Activated CD4-positive, alpha-beta T cell treated with anti-CD3 and anti-CD28 coated beads, Interleukin-2, amount 50 U/mL, for 24 hours (primary cell): ENCODE measurements at places on chromosomes 13 and 19.

GRCh38 chr19:29850482-29850881 lies 38.7 kb downstream of the CCNE1 start:
- DNase-seq, result no peak

DNA sequence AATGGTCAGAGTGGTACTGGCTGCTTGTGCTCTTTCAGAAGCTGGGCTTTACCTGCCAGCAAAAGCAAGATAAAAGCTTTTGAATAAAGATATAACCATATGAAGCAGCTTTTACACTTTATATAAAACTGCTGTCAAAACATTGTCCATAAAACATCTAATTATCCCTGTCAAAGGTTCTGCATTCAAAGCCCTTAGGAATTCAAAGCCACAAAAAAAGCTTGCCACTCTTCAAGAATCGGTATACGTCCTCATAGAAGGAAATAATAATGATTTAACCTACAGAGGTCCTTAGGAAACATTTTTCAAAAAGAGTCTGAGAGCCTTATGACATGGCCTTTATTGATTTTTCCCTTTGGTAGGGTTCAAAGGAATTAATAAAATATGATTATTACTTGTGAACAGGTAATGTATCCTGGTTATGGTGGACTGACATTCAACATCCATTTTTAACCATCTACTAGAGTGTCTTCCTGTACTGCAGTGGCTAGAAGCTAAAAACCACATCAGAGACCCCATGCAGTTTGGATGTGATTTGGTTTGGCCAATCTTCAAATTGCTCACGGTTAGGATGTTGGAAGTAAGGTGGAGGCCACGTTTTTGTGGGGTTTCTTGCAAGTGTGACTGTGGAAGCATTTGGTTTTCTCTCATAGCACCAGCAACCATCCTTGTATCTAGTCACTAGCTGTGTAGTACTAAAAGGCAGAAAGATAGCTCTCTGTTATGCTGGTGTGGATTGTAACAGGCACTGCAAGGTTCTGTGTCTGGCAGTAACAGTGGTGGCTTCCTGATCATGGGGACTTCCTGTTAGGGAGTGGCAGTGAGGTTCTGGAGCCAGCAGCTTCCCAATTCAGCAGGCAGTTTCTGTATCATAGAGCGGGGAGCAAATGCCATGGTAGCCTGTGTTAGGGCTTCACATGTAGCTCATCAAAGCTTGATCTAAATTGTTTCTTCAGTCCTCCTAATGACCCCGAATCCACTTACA lies 441.5 kb downstream of the DIAPH3 start:
- DNase-seq, result no peak

GRCh38 chr13:51553531-51553930 lies 30.7 kb upstream of the WDFY2 start:
- DNase-seq, result no peak

GRCh38 chr13:36418022-36418805 lies 14.1 kb upstream of the CCNA1 start:
- DNase-seq, result no peak

GRCh38 chr19:1856698-1857603 lies 6.4 kb downstream of the KLF16 start:
- no peak for DNase-seq

DNA sequence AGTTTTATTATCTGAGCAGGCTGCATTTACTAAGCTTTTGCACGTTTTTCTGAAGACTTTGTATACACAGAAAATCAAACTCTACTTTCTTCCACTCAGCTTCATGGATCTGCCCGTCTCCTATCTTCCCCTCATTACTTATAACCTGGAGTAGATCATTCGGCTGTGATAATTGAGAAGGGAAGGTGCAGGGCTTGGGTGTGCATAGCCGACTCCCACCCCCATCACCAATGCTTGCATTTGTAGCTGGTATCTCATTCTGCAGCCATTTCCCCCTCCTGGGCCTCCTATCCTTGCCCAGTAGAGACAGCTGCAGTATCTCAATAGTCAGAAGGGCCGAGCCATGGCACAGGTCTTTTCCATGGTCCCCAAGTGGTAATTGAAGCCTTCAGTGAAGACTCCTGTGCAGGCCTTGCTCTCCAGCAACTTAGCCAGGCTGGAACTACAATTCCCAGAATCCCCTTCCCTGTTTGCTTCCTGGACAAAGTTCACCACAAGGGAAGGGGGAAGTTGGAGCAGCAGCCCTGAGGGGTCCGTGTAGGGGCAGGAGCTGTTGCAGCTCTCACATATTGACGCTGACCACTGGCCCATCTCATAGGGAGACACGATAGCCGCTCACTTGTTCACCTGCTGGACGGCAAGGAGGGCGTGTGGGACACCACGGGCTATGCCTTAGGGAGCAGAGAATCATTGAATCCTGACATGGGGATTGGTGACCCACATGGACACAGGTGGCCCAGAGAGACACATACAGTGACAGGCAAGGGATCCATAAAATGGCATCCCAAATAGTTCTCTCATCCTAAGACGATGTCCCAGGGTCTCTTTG lies 2.1 kb upstream of the SIGLEC8 start:
- DNase-seq, result no peak

GRCh38 chr19:16726916-16727315 lies 7.3 kb downstream of the NWD1 start:
- DNase-seq, result no peak

DNA sequence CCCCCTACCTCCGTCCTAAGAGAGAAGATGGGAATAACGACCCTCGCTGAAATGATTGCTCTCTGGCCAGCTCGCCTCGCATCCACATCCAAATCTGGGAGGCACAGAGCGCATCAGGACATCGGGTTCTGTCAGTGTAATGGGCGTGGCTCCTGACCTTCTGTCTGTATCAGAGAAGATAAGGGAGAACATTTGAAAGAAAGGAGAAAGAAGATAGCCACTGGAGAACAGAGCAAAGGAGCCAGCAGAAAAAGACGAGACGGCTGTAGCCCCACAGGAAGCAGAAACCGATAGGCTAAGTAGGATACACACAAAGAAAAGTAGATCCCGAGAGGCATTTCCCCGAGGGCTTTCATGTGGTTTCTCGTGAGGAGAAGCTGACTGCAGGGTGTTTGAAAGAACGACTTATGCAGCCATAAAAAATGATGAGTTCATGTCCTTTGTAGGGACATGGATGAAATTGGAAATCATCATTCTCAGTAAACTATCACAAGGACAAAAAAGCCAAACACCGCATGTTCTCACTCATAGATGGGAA lies 14.0 kb upstream of the GJB2 start:
- no peak for DNase-seq

- no peak for DNase-seq
These were observed 128.6 kb downstream of the USP12 start for GRCh38 chr13:27043013-27043412.

- no peak for DNase-seq
These were observed 222.9 kb downstream of the GGACT start for GRCh38 chr13:100365680-100366079.

GRCh38 chr19:33424181-33424580 lies 50.7 kb downstream of the CEBPG start:
- DNase-seq, result no peak

- no peak for DNase-seq
These were observed 16.1 kb upstream of the RASA3 start for GRCh38 chr13:114148521-114148855.

DNA sequence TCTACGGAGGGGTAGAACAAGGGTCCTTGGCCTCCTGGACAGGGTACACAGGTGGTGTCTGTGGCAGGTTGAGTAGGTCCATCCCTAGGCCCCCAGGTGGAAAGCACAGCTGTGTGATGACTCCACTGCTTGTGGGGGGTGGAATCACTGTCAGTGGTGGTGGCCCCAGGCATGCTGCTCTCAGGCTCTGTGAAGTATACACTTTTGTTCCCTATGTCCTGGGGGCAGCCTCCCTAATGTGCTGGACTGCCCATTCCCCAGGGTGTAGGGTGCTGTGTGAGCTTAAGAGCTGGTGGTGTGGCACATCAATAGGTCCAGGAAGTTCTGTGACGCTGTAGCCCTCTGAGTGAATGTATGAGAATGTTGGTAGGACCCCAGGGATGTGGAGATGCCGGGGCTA lies 197.2 kb upstream of the SLC10A2 start:
- DNase-seq, result no peak

DNA sequence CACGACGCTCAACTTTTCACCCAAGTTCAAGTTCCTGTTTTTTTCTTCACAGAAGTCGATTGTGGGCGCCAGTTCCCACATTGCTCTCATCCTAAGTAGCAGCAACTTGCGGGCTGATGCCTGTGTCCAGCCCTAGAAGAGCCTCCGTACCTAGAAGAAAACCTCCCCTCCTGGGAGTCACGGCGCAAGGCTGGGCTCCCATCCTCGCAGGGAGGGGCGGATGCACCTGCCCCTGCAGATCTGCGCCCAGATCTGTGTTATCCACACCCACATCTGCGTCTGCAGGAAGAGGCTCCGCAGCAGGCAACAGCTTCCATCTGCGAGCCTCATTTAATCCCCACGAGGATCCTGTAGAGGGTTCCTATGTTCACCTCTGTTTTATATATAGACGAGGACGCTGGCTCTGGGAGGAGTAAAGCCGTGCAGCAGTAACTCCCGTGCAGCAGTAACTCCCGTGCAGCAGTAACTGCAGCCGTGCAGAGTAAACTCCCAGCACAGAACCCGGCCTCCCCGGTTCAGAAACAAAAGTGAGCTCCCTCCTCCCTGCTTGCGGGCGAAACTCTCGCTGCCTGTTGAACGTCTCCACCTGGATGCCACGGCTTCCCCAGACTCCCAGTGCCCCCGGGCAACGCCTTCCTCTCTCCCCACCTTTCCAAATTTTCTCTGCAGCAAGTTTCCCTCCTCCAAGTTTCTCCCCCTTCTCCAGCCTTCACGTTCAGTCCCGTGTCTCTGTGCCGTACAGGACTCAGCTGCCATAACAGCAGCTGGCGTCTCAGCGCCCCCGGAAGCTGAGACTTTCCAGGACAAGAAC lies 23.5 kb upstream of the LAIR1 start:
- DNase-seq, result no peak

- no peak for DNase-seq
These were observed 14.6 kb downstream of the FRY start for GRCh38 chr13:32045982-32046785.

DNA sequence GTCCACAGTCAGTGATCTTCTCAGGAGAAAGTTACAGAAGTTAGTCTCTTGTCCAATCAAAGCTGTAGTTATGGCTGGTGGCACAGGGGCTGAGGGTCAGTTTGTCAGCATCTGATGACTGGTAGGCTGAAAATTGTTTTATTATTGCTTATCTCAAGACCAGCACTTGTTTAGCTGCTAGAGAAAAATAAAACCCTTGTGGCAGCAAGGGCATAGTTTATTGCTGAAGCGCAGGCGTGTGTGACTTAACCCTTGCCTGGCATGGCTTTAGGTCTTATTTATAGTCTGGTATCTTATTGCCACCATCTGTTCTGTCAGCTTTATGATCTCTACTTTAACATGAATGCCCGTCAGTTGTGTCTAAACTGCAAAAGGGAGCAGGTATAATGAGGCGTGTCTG lies 154.7 kb downstream of the USP12 start:
- DNase-seq, result no peak

DNA sequence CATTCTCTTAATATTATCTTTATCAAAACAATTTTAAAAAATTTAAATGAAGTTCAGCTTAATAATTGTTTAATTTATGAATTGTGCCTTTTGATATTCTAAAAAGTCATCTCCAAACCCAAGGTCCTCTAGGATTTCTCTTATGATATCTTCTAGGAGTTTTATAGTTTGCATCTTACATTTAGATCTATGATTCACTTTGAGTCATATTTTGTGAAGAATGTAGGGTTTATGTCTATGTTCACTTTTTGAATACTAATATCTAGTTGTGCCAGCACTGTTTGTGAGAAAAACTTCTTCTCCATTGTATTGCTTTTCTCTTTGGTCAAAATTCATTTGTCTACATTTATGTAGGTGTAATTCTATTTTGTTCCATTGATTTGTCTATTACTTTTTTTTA lies 1068.4 kb upstream of the SPRY2 start:
- no peak for DNase-seq

GRCh38 chr13:24107955-24108614 lies 52.4 kb upstream of the SPATA13 start:
- no peak for DNase-seq

- DNase-seq, result no peak
These were observed 84.3 kb downstream of the NUFIP1 start for GRCh38 chr13:44904967-44905366.

DNA sequence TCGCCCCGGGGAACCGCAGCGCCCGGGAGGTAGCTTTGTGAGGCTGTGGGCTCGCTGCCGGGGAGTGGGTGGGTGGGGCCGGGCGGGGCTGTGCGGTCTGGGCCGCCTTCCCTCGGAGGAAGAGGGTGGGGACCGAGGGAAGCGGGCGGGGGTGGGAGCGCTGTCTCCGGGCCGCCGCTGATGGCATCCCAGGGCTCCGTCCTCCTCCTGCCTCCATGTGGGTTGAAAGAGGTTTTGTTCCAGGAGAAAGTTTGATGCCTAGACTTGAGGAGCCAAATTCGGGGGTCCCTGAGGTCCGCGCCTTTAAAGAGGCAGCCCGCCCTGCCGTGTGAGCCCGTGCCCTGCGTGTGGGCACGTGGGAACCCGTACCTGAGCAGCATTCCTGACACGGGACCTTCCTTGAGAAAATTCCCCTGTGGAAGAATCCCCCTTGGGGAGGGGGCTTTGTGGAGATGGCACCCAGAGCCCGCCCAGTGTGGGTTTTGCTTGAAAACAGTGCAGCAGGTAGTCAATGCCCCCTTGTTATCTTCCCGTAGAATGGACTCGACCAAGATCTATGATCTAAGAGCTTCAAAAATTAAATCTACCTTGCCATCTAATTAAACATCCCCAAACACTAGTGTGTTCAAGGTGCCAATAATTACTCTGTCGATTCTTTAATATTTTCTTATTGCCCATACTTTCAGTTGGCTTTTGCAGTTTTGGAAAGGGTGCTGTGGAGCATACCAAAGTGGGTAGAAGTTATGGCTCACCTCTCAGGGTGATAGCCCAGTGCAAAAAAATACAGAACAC lies 107.8 kb downstream of the RXFP2 start:
- no peak for DNase-seq

DNA sequence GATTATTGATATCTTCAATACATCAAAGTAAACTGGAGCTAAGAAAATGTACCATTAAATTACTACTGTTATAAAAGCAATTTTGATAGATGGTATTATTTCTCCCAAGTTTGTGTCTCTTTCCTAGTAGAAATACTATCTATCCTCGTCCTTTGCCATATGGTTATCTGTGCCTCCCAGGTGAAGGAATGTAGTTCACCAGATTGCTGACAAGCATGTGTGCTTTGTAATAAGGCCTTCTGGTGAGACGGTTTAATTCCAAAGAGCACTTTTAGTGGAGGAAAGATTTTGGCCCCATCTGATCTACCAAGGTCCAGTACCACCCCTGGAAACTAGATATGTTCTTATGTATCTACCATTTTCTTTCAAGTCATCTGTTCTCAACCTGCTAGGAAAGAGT lies 243.6 kb downstream of the DLEU7 start:
- no peak for DNase-seq

GRCh38 chr19:41597600-41598041 lies 21.7 kb downstream of the CEACAM21 start:
- DNase-seq, result peak; percentile 54

GRCh38 chr13:113489171-113489548 lies 1.4 kb downstream of the DCUN1D2 start:
- no peak for DNase-seq

GRCh38 chr19:41587101-41587837 lies 11.3 kb downstream of the CEACAM21 start:
- no peak for DNase-seq
